ENCODE measurements at places on chromosomes 11 and 22. TPM values are rescaled to one million over a fixed set of nuclear protein-coding genes. Genes with fewer than 3 reads are reported as not detected.
A peak's percentile ranks its signal among the peaks of the same experiment; 100 is the strongest.

DNA sequence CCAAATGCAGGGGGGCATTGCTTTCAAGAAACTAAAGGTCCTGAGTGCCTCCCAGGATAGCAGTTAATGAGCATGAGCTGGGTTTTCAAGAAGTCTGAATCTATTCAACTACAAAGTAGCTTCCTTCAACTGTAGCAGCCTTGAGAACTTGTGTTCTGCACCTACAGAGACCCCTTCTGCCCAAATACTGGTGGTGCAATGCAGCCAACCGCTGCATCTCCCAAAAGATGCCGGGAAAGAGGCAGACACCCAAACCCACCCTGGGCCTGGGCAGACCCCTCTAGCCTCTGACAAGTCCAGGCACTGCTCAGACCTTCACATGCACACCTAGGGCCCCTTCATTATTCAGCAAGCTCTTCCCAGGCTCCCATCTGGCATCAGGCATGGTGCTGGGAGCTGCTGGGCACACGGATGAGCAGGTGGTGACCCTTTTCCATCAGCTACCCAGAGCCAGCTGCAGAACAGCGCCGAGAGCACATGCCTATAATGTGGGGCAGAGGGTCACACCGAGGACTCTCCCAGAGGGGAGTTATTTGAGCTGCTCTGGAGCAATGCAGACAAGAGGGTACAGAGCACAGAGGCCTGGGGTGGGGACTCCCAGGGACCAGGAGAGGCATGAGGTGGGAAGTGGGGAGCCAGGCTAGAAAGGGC is 44.9 kb upstream of the ETS1 start:
- H3K36me3 ChIP-seq = no peaks in the 10 kb centered on the region
- H3K27ac ChIP-seq = no peak overlapping the region
- DNase-seq = peak; percentile 39
- no peaks in the 10 kb centered on the region for H3K4me1 ChIP-seq
- no peaks in the 10 kb centered on the region for H3K27me3 ChIP-seq

Gene OR52B2
- not detected for total RNA-seq

DNA sequence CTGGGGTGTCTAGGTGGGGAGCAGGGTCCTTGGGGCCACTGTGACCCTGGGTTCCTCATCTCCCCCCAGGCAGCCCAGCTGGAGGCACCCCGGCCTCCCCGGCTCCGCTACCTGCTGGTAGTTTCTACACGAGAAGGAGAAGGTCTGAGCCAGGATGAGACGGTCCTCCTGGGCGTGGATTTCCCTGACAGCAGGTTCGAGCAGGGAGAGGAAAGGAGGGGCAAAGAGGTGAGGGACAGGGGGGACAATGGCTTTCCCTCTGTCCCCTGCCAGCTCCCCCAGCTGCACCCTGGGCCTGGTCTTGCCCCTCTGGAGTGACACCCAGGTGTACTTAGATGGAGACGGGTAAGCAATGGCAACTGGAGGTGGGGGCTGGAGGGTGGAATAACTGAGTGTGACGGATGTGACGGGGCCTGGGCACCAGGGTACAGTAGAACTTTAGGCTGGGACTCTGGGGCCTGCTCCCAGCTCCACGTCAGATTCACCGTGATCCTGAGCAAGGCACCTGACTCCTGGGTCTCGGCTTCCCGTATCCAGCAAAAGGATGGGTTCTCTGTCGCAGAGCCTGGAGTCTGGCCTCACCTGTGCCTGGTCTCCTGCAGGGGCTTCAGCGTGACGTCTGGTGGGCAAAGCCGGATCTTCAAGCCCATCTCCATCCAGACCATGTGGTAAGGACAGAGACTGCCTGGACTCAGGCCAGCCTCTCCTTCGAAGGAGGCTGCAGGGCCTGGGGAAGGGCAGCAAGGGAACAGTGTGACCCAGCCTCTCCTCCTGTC is 3.6 kb downstream of the SSH3 start:
- peaks cover 10% of the 10 kb centered on the region for H3K4me1 ChIP-seq
- no peak for DNase-seq
- H3K27ac ChIP-seq = no peak overlapping the region
- H3K36me3 ChIP-seq = peaks cover 73% of the 10 kb centered on the region
- no peak overlapping the region for H3K4me3 ChIP-seq

Gene TRAPPC4
- total RNA-seq = 42.0 TPM

GRCh38 chr22:33116841-33117547 is 58.8 kb upstream of the SYN3 start:
- H3K36me3 ChIP-seq = no peaks in the 10 kb centered on the region
- no peak overlapping the region for H3K4me3 ChIP-seq
- no peaks in the 10 kb centered on the region for H3K4me1 ChIP-seq
- H3K27ac ChIP-seq = no peak overlapping the region
- DNase-seq = no peak

Gene OR4C16
- total RNA-seq = not detected

GRCh38 chr11:44456544-44457300 is 108.7 kb upstream of the CD82 start:
- H3K27me3 ChIP-seq = peaks cover 71% of the 10 kb centered on the region
- peak; percentile 37 for DNase-seq
- H3K36me3 ChIP-seq = no peaks in the 10 kb centered on the region
- H3K4me1 ChIP-seq = no peaks in the 10 kb centered on the region
- no peak overlapping the region for H3K27ac ChIP-seq
- H3K4me3 ChIP-seq = no peak overlapping the region

DNA sequence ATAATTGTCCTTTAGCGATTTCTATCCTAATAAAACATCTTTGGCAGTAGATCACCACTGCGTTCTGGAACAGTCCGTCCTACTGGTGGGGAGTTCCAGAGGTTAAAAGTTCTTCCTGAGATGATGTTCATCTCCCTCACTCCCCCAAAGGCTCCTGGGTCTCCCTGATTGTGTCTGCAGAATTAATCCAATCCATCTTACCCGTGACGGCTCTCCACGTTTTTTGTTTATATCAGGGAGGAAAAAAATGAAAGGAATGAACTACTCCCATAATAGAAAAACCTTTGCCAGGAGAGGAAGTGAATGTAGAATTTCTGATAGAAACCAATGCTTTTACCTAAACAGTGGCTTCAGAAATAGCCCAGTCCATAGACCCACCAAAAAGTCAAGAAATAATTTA is 81.6 kb downstream of the LARGE1 start:
- H3K4me3 ChIP-seq = no peak overlapping the region
- H3K27ac ChIP-seq = no peak overlapping the region
- no peak for DNase-seq
- no peaks in the 10 kb centered on the region for H3K36me3 ChIP-seq
- no peaks in the 10 kb centered on the region for H3K4me1 ChIP-seq
- H3K27me3 ChIP-seq = no peaks in the 10 kb centered on the region

DNA sequence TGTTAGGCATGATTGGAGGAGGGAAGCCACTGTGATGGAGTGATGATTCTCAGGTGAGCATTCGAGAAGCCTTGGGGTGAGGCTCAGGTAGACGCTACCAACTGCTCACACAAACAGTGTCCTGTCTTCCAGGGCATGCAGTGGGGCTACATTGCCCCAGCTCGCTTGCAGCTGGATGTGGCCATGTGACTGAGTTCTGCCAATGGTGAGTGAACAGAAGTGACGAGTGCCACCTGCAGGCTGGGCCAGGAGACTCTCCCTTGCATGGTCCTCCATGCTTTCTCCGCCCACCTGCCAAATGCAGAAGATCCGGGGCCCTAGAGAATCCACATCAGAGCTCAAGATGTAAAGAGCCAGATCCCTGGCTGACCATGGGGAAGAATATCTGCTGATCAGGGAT is 195.9 kb downstream of the BCR start:
- no peaks in the 10 kb centered on the region for H3K4me1 ChIP-seq
- DNase-seq = no peak
- peaks cover 51% of the 10 kb centered on the region for H3K27me3 ChIP-seq
- no peak overlapping the region for H3K4me3 ChIP-seq

- no peak within 1 kb of the TSS for H3K27ac ChIP-seq
- no peaks in the 10 kb centered on the region for H3K4me1 ChIP-seq
- H3K36me3 ChIP-seq = no peaks in the 10 kb centered on the region
- no peaks in the 10 kb centered on the region for H3K27me3 ChIP-seq
These were observed at the start of gene FBLN1 for GRCh38 chr22:45502215-45503049. TSS of gene FBLN1 (plus strand) at chr22:45502883. CDS start at chr22:45502986, 103 bp downstream.

Gene OR52I1
- total RNA-seq = not detected

Gene HEPHL1
- total RNA-seq = not detected

DNA sequence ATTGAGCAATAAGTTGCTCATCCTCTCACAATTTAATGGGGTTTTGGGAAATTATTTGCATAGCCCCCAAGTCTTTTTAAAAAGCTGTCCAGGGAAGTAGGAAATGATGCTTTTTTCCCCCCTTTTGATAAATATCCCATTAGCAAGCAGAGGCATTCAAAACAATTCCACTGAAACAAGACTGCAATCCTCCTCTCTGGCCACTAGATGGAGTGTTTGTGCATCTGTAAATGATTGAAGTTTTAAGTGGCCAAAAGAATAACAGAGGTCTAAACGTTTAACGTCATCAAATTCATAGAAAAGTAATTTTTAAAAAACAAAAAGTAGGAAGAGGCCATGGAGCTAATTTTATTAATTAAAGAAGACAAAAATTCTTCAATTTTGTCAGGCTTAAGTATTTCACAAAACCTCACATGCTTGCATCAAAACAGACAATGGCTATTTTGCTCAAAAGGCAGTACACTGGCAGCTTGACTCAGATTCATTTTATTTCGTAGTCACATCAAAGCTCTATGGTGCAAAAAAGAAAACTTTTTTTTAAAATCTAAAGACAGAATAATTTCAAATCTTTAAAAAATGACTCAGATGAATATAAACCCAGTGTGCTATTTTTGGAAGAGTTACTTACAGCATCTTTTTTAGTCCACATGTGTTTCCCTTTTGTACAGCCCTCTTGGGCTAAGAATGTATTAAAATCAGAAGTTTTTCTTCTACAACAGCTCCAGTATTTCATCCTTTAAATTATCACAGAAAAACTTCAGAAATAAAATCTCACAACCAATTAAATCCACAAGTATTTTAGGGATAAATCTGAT is 17.8 kb downstream of the CHORDC1 start:
- DNase-seq = no peak
- H3K27ac ChIP-seq = no peak overlapping the region
- no peaks in the 10 kb centered on the region for H3K27me3 ChIP-seq
- H3K4me3 ChIP-seq = no peak overlapping the region
- H3K4me1 ChIP-seq = no peaks in the 10 kb centered on the region

GRCh38 chr22:45534339-45535192 is 31.9 kb downstream of the FBLN1 start:
- H3K4me3 ChIP-seq = no peak overlapping the region
- H3K4me1 ChIP-seq = no peaks in the 10 kb centered on the region
- no peak for DNase-seq
- no peaks in the 10 kb centered on the region for H3K36me3 ChIP-seq

Gene FAM180B
- total RNA-seq = not detected

DNA sequence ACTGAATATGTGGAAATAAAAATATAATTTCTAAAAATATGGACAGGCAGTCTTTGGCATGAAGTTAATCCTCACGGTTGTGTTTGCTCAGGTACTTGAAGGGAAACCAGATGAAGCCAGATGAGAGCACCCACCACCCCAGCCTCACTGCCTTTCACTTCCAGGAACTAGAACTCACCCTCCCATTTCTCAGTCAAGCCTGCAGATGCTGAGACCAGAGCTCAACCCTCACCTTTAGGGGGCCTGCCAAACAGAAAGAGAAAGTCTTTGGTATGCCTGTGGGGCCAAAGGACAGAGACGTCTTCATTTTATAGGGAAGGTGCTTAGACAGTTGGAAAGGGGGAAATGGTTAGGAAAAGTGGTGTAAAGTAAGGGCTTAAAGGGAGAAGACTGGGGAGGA is 252.8 kb upstream of the PLET1 start:
- DNase-seq = no peak
- no peak overlapping the region for H3K27ac ChIP-seq
- no peaks in the 10 kb centered on the region for H3K36me3 ChIP-seq
- no peak overlapping the region for H3K4me3 ChIP-seq

Gene APOA5
- not detected for total RNA-seq

Gene H19
- total RNA-seq = 1.9 TPM

Gene ISX
- not detected for total RNA-seq

GRCh38 chr22:30310881-30311771 is 15.6 kb downstream of the TBC1D10A start:
- peaks cover 8% of the 10 kb centered on the region for H3K36me3 ChIP-seq
- H3K27me3 ChIP-seq = no peaks in the 10 kb centered on the region
- no peak for DNase-seq
- H3K4me3 ChIP-seq = no peak overlapping the region
- no peak overlapping the region for H3K27ac ChIP-seq
- H3K4me1 ChIP-seq = peaks cover 92% of the 10 kb centered on the region

DNA sequence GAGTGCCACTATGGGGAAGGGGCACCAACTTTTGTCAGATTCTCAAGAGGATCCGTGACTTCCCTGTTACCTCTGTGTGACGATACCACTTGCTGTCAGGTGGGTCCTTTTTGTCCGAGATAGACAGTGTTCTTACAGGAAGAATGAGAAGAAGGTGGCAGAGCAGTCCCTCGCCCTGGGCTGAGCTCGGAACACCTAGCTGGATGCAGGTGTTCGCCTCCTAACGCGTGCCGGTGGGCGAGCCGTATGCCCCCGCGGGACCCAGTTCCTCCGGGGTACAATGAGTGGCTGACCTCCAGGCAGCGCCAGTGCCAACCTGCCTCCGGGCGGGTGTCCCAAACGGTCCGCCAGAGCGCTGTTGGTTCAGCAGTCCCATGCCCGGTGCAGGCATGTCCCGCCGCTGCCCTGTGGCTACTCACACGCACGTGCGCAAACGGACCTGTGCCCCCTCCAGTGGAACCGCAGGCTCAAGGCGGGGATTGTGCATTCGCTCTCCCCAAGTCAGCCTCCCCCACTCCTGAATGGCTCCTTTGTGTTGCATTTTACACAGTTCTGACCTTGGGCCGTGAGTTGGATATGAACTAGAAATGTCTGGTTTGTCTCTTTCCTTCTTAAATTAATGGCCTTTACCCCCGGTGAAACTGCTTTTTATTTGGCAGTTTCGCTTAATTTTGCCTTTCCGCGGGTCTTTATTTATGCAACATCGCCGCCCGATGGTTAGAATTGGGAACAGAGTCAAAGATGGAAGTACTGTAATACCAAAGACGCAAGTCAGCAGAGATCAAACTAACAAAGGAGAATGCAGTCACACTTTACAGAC is 1.1 kb upstream of the ABTB2 start:
- peaks cover 46% of the 10 kb centered on the region for H3K36me3 ChIP-seq
- peaks cover 34% of the 10 kb centered on the region for H3K4me1 ChIP-seq
- peak overlapping the region; percentile 82 for H3K4me3 ChIP-seq

DNA sequence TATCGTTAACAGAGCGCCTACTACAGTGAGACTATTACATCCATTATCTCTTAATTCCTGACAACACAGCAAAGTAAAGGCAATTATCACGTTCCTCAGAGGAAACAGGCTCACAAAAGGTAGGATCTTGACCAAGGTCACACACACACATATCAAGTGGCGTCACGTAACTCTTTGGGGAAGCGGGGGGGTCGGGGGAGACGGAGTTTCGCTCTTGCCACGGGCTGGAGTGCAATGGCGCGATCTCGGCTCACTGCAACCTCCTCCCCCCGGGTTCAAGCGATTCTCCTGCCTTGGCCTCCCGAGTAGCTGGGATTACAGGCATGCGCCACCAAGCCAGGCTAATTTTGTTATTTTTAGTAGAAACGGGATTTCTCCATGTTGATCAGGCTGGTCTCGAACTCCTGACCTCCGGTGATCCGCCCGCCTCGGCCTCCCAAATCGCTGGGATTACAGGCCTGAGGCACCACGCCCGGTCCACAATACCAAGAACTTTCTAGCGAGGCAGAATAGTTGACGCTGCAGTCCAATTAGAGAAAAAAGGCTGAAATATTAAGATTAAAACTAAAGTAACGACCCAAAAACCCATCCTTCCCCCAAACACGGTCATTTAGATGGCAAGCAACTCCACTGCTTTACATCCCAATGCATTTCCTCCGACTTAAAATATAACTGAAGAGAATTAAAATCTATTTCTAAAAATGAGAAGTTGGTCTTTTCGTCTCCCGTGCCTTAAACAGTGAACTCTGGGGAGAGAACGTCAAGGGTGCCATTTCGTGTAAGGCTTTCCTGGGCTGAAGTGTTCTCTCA is 1.2 kb downstream of the DDX17 start:
- H3K27me3 ChIP-seq = no peaks in the 10 kb centered on the region
- peak overlapping the region; percentile 100 for H3K27ac ChIP-seq
- peaks cover 72% of the 10 kb centered on the region for H3K36me3 ChIP-seq
- DNase-seq = peak; percentile 40

Measured in Calu3 (cell line).